ENCODE measurements at places on chromosomes 1 and 21.

DNA sequence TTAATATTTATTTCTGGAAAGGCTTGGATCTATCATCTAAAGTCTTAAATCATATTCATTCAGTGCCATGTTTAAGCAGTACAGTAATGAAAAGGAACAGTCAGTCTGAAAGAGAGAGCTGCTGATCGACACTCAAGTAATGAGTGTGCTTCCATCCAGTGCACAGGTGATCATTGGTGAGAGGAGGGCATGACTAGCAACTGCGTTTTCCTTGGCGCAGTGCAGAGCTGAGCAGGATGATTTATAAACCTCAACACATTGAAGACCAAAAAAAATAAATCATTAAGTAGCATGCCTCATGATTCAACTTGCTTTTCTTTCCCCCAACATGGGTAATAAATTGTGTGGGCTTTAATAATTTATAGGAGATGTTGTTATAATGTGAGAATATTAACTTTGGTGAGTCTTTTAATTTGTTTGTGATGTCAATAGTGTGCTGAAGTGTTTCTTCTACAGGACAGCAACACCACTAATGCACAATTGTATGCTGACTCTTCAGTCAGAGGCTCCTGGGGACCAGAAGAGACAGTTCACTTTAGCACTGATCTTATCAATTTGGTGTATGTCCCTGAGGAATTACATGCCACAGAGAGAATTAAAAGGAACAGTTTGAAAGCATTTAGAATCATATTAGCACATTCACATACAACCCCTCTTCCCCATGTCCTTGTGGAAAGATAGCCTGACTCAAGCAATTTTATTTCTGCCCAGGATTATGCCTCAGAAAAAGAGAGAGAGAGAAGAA, 199.7 kb upstream of the ADGRL2 start:
- no peak for DNase-seq

GRCh38 chr1:86950712-86951419, 36.4 kb downstream of the HS2ST1 start:
- no peak for DNase-seq

GRCh38 chr1:30335389-30335996, 387.9 kb downstream of the MATN1 start:
- no peak for DNase-seq

- DNase-seq: no peak
Observed at GRCh38 chr1:71511505-71511904, 430.7 kb upstream of the ZRANB2 start.

GRCh38 chr1:168913711-168914463, 184.9 kb upstream of the DPT start:
- DNase-seq: no peak

- no peak for DNase-seq
Observed at GRCh38 chr1:30929944-30930525, 21.5 kb upstream of the SDC3 start.

GRCh38 chr1:78587211-78587610, 33.0 kb upstream of the IFI44L start:
- no peak for DNase-seq

DNA sequence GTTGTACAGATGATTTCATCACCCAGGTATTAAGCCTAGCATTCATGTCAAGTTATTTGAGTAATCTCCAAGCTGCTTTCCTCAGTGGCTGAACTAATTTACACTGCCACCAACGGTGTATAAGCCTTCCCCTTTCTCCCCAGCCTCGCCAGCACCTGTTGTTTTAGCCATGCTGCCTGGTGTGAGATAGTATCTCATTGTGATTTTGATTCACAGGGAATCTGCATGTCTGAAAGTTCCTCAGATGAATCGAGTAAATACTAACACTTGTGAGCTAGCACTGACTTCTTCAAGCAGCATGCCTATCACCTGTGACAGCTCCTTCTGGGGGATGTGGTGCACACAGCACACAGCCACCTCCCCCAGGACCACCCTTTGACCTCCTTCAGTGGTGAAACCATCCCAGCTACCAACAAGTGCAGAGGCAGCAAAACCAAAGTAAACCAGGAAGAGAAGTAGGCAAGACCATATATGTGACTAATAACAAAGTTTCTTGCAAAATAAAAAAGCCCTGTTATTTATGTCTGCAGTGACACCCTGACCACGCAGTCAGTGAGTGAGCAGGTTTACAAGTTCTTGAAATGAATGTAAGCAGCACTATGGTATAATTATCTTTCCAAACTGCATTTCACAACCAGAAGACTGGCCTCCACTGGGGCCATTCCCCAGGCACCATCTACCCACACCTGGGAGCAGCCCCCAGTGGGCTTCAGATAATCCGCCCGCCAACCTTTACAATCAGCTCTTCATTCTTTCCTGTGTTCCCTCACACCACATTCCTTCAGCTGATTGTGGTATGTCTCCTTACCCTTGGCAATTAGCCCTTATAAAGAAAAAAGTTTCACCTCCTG, 173.8 kb downstream of the ETS2 start:
- DNase-seq: no peak

DNA sequence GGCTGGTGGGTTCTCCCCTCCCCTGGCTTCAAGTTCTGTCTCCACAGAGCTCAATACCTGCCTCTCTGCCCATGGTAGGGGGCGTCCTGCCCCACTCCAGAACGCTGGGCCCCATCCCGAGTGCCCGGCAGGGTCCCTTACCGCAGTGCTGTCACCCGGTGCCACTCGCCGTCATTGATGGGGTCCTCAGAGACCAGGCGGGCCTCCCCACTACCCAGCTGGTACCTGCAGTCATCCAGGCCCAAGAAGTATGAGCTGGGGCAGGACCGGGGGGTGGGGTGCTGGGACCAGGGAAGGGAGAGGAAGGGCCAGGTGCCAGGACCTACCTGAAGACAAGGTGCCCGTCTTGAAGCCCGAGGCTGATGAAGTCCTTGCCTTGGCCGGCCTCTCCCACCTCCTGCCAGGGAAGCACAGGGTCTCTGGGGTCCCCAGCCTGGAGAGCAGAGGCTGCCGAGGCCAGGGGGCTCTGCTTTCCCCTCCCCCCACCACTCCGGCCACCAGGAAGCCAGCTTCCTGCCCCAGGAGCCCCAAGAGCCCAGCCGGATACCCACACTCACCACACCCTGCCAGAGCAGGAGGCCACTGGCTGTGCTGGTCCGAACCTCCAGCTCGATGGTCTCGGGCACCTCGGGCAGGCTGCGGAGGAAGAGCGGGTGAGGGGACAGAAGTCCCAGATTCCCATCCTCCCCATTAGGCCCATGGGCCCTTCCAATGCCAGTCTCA, 12.1 kb downstream of the LDLRAD2 start:
- no peak for DNase-seq

DNA sequence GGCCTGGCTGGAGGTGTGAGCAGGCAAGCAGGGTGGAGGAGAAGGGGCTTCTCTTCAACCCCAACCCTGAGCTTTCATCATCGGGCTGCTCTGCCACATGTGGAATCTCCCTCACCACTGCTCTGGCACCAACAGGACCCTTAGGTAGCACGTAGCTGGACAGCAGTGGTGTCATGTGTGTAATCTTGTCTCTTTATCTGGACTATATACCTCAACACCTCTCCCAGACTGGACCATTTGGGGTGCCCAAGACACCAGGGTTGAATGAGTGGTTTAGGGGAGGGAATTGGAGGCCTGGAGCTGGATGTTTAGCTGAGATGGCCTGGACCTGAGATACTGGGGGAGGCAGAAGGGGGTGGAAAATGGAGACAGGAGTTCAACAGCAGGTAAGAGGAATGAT, 63.0 kb downstream of the UBE2T start:
- no peak for DNase-seq

GRCh38 chr1:48039088-48040054, 42.2 kb upstream of the TRABD2B start:
- DNase-seq: no peak

GRCh38 chr1:27350663-27351540, 9.1 kb downstream of the SYTL1 start:
- no peak for DNase-seq

- DNase-seq: no peak
Observed at GRCh38 chr1:31467005-31467674, 54.1 kb downstream of the SERINC2 start.

DNA sequence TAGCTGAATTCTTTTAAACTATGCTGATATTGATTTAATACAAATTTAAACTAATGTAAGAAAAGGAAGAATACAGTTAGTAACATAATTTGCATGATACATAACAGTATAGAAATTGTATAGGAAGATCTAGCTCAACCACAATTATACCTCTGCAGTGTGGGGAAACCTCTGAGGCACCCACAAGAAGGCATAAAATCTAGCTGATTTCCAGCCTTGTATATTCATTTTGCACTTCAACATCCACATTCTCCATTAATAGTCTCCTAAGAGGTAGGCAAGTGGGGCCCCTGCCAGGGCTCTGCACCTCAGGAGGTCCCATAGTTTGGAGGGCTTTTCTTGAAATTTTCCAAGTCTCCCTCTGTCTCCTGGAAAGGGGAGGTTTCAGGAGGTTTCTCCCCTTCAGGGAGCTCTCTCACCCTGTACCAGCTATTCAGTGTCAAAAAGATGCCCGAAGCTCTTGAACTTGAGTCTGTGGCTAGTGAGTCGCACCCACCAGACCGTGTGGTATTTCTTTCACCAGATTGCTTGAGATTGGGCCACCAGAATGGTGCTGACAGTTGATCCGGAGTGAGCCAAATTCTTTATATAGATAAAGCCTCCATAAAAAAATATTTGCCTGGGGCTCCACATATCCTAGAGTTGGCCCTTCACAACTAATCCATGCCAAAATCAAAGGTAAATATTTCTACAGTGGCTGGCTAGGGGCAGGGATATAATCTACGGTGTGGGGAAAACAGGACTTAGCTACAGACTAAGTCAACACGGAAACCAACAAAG, 108.2 kb downstream of the TIAM1 start:
- DNase-seq: no peak

GRCh38 chr1:235697508-235697907, 47.9 kb upstream of the GNG4 start:
- DNase-seq: peak; percentile 6

GRCh38 chr1:206705191-206705590, 20.5 kb downstream of the MAPKAPK2 start:
- no peak for DNase-seq

DNA sequence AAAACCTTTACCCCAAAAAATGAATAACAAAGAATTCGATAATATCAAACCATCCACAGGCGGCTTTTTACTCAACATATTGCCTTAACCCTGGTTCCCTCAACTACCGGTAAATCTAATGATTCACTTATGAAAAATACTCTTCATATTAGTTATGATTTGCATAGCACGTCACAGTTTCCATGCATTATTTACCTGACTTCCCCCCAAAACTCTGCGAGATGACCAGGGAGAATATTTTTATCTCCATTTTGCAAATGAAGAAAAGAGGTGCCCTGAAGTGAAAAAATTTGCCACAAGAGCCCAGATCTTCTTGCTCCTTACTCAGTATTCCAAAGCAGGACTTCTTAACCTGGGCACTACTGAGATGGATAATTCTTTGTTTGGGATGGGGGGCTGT, 2.9 kb downstream of the JAK1 start:
- no peak for DNase-seq

GRCh38 chr21:46011267-46011967, 29.8 kb downstream of the COL6A1 start:
- DNase-seq: no peak

- no peak for DNase-seq
Observed at GRCh38 chr1:154304664-154305337, 16.1 kb upstream of the AQP10 start.

GRCh38 chr1:216686860-216687766, 36.1 kb downstream of the ESRRG start:
- DNase-seq: no peak

DNA sequence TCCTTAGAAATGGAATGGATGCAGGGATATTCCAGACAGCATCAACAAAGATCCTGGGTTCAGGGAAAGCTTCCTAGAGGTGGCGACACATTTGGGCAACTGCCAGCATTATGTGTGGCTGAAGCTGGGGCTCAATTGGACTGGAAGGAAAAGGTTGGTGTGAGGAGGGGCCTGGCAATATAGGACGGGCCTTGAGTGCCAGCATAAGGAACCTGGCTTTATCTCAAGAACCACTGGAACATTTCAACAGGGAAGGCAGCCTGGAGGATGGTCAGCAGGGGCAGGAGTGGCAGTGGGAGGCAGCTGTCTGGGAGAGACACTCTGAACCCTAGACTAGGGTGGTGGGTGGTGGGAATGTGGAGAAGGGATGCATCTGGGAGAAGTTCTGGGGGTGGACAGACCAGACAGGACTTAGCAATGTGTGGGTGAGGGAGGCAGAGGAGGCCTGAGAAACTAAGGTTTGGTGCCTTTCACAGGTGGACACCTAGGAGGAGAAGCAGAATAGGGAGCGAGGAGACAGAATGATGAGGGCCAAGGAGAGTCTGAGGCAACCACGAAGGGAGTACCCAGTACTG, 3.5 kb downstream of the SH3BGRL3 start:
- no peak for DNase-seq

DNA sequence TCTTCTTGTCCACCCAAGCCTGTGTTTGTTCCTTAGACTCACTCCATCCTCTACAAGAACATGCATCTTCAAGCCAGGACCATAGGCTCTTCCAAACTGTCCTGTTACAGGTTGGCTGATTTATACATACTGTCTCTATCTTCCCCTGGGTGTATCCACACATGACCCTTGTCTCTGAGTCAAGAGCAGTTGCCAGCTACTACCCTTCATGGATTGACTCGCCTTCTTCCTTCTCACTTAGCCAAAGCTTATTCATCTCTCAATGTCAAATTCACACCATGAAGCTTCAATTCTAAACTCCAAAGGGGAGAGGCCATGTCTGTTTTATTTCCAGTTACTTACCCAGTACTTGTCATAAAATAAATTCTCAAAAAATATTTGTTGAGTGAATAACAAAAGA, 64.1 kb upstream of the CACHD1 start:
- no peak for DNase-seq

- no peak for DNase-seq
Observed at GRCh38 chr1:175676991-175677390, 66.4 kb downstream of the TNR start.

- DNase-seq: no peak
Observed at GRCh38 chr21:15495965-15496364, 233.8 kb upstream of the USP25 start.

DNA sequence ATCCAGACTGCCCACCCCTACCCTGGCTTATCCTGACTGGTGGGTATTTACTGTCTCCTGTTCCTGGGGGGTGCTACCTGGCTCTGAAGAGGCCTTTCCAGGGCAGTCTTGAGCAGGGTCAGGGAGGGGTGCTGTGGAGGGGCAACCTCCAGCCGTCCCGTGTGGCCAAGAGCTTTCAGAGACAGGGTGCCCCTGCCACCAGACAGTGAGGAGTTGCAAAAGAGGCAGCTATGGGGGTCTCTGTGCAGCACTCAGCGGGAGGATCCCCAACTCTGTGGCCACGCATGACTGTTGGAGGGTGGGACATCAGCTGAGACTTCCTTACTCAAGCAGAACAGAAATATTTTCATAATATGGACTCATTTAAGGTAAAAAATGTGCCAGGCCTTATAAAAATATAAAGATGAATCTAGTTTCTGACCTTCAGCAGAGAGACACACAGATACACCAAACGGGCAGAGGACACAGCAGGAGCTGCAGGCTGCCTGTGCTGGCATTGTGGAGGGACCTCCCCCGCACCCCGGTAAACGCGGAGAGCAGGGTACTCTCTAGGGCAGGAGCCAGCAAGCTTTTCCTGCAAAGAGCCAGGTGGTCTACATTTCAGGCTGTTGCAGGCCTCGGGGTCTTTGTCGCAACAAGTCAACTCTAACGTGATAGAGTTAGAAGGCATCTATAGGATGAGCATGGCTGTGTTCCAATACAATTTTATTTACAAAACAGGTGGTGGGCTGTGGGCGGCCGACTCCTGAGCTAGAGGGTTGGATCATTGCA, 252.6 kb downstream of the RHOU start:
- no peak for DNase-seq
